SK-N-SH treated with all-trans-retinoic acid at 6 μM for 48 hours (cell line): ENCODE measurements at places on chromosomes 3 and 15.
A peak's percentile ranks its signal among the peaks of the same experiment; 100 is the strongest.

DNA sequence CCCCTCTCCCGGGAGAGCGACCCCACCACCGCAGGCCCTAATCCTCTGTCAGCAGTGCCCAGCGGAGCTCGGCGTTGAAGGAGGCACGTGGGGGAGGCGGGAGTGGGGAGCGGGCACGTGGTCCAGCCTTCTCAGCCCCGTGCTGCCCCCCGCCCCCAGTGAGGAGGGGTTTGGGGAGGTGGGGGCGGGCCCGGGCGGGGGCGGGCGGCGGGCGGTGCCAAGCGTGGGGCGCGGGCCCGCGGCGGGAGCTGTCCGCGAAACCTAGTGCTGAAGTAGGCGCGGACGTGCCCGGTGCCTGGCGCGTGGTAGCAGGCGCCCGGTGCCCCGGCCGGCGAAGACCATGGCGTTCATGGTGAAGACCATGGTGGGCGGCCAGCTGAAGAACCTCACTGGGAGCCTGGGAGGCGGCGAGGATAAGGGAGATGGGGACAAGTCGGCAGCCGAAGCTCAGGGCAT is at the start of gene CPLX3:
Gene CPLX3 (plus strand): TSS at position 264 of the 456 bp plus-strand sequence. CDS start 77 bp downstream, at position 341.
- peak; percentile 49 for ATAC-seq

- no peak for ATAC-seq
These were observed 315.2 kb downstream of the UACA start for GRCh38 chr15:70447928-70448698.

DNA sequence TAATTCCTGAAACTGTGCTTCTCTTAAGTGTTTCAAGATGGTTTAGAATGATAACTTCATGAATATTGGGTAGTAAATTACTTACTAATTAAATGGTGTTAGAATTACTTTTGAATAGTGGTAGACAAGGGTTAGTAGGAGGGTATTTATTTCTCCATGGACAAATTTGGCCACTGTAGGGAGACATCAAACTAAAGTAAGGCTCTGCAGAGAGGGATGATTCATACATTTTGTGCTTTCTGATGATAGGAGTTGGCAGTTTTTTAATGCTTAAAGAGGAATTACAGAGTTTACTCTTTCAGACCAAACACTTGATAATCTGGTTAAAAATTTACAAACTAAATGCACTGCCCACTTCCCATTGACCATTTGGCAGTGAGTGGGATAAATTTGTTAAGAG is 127.6 kb downstream of the NAALADL2 start:
- ATAC-seq, result no peak; the same call in 2 of the 3 replicates

GRCh38 chr15:65376767-65377104 is 1.1 kb downstream of the IGDCC3 start:
- peak; percentile 57 for ATAC-seq
